ENCODE measurements at places on chromosomes 7 and 10.

GRCh38 chr7:17362439-17363105 is 64.1 kb downstream of the AHR start:
- peak; percentile 3 for DNase-seq

DNA sequence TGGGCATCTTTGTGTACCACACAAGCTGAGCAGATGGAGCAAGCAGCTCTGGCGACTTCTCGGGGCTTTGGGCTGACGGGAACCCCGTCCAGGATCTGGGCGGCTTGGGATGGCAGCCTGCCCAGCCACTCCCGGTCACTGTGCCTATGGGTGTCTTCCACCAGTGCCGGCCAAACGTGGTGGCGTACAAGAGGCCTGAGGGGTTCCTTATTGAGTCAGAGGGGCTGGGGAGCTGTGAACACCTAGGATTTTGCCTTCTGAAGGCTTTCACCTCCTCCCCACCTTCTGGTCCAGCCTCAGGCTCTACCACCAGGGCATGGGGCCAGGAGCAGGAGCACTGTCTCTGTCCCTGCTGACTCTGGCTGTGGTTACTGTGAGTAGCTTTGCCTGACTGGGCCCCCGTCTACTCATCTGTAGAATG is 71.8 kb upstream of the PPIF start:
- DNase-seq: no peak

DNA sequence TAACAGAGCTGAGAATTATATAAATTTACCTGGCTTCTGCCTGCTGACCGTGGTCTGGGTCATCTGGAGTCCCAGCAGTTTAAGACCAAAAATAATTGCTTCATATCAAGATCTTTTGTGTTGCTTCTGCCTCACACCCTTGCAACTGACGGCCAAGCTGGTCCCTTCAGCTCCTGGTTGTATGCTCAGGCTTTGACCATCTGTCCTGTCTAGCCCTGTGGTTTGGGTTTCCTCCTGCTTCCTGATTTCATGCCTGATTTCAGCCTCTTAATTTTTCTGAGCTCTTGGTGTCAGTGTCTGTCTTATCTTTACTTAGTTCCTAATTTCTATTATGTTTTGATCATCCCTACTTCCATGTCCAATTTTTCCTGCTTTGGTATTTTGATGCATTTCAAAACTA is 87.9 kb upstream of the PLXDC2 start:
- no peak for DNase-seq

DNA sequence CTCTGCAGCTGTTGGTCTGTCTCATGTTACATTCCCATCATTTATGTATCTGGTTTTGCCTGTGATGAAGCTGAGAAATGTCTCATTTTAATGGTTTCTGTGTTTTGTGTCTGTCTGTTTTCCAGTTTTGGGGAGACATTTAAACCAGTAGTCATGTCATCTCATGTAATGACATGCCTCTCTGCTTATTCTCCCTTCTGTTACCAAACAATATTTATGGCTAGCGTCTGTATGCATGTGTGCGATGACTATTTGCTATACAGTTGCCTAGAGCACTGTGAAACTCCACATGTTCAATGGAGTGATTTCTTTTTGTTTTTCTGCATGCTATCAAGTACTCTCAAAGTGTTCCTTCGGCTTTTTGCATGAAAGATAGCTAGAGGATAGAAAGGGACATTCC is 132.0 kb downstream of the ST7 start:
- DNase-seq: no peak

GRCh38 chr7:86898171-86898570 is 161.3 kb downstream of the ELAPOR2 start:
- DNase-seq: no peak

DNA sequence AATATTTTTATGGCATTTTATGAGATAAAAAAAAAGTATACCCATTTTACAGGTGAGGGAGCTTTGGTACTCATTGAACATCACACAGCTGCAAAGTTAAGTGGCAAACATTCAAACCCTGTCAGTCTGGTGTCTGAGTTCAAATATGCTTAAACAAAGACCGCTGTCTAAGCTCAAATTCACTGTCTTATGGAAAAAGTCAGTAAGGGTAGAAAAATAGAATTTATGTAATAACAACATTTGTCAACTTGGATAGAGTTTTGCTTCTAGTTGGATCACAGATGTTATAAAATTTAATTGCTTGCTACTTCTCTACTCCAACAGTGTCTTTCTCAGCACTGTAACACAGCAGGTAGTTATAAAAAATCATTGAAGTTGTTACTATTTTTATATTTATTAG is 161.7 kb upstream of the CSTF2T start:
- no peak for DNase-seq

DNA sequence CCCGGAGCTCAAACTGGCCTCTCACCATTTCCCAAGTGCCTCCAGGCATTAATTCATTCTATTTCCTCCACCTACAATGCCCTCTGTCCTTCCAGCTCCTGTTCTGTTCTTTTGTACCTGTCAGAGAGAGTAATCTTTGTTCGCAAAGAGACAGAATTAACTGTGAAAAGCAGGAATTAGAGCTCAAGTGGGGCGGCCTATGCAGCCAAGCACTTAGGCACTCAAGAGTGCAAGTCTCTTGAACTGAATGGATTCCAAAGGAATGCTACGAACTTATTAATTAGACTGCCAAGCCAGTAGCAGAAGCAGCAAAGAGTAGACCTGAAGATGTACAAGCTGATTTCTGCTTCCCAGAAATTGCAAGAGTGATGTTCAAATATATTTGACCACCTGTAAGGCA is 338.3 kb upstream of the AUTS2 start:
- DNase-seq: no peak

- DNase-seq: no peak
These were observed 114.6 kb downstream of the DGKI start for GRCh38 chr7:137732168-137732567.

GRCh38 chr7:50591480-50592438 is 26.6 kb upstream of the DDC start:
- no peak for DNase-seq

- no peak for DNase-seq
These were observed 197.8 kb upstream of the IMMP2L start for GRCh38 chr7:111760043-111760442.

- no peak for DNase-seq
These were observed 136.7 kb downstream of the VIPR2 start for GRCh38 chr7:159007996-159008389.

GRCh38 chr10:46525177-46525823 is 31.2 kb downstream of the GPRIN2 start:
- DNase-seq: no peak

DNA sequence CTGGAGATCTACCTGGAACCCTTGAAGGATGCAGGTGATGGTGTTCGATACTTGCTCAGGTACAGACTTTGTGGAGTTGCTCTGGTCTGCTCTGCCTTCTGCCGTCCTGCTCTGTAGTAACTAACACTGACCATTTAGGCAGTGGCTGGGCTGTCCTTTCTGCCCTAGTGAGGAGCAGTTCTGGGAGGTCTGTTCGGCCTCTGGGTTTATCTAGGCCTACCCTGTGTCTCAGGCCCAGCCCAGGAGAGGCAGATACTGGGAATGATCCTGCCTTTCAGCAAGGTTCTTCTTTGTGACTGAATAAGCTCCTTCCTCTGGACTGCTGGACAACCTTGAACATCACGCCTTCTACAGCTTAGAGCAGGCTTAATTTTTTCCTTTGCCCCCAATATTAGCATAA is 1.7 kb downstream of the ZFYVE27 start:
- no peak for DNase-seq

DNA sequence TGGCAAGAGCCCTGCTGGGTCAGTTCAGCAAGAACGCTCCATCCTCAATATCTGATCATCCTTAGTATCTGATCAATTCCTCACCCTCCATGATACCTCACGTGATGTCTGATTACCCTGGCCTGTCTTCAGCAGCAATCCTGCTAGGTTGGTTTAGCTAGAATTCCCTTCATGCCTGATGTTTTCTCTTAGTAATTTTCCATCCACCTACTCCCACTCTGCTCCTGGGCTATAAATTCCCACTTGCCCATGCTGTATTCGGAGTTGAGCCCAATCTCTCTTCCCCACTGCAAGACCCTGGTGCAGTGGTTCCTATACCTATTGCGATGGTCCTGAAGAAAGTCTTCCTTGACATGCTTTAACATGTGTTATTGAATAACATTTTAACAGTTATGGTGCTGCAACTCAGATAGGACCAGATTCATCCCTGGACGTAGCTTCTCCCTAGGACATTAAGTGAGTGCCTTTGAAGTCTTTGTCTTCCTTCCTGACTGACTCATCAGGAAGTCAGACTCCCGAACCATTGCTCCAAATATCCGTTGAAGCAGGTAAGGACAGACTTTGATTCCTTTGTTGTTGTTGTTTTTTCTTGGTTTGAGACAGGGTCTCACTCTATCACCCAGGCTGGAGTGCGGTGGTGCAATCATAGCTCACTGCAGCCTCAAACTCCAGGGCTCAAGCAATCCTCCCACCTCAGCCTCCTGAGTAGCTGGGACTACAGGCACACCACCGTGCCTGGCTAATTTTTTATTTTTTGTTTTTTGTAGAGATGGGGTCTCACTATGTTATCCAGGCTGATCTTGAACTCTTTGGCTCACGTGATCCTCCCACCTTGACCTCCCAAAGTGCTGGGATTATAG is 29.4 kb upstream of the CLDN3 start:
- DNase-seq: no peak

- no peak for DNase-seq
These were observed 83.9 kb upstream of the UNC5B start for GRCh38 chr10:71128311-71128980.

DNA sequence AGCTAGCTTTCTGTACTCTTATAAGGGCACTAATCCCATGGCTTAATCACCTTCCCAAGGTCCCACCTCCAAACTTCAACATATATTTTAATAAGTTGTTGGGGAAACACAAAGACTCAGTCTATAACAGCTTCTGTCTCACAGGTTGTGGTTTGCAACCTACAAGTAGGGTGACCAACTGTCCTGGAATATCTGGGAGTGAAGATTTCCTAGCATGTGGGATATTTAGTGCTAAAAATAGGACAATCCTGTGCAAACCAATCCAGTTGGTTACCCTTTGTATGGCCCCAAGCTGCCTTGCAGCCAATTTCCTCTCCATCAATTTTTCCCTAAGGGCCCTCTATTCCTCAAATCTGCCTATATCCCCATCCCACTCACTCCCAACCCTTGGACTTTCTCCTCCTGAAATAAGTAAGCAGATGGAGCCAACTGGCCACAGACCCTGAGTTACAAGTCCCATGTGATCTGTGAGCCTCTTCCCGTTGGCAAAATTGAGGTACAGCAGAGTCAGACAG is 82.3 kb downstream of the FAM13C start:
- DNase-seq: no peak

- DNase-seq: no peak
These were observed 96.0 kb downstream of the CALN1 start for GRCh38 chr7:72316148-72316547.

DNA sequence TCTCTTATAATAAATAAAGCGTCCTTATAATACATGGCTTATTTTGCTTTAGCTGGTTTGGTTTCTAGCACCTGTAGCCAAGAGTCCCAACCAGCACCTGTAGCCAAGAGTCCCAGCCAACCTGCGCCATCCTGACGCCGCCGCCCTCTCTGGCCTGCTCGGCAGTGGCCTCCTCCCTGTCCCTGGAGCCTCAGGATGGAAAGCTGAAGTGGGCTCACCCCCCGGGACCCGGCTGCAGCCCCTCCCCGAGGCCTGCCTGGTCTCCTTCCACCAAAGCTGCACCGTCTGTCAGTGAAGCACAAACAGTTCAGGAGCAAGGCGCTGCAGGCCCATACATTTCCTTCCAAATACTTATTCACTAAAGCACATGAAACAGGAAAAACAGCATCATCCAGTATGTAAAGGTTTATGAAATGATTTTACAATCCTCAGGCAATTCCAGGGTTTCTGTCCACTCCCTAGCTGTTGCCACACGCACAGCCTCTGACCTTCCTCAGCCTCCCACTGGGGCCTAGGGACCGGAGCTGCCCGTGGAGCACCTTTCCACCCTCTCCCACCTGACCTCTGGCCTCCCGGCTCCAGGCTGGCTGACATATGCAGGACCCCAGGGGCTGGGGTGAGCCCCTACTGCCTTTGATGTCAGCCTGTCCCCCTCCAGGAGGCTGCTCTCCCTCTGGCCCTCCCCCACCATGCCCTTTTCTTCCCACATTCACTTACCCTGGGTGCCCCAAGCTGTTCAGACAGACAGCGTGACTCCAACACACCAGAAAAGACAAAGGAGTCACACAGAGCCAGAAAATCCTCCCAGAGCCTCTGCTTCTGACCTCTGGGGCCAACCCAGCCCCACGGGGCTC is 149.6 kb upstream of the PPP2R2D start:
- DNase-seq: no peak

- DNase-seq: no peak
These were observed 20.7 kb downstream of the TOMM7 start for GRCh38 chr7:22801912-22802311.

- no peak for DNase-seq
These were observed 185.4 kb downstream of the SEC23IP start for GRCh38 chr10:120077707-120078492.

- DNase-seq: no peak
These were observed 53.3 kb upstream of the PPIF start for GRCh38 chr10:79293841-79294581.

- no peak for DNase-seq
These were observed 35.4 kb upstream of the CDK14 start for GRCh38 chr7:90560730-90561129.

DNA sequence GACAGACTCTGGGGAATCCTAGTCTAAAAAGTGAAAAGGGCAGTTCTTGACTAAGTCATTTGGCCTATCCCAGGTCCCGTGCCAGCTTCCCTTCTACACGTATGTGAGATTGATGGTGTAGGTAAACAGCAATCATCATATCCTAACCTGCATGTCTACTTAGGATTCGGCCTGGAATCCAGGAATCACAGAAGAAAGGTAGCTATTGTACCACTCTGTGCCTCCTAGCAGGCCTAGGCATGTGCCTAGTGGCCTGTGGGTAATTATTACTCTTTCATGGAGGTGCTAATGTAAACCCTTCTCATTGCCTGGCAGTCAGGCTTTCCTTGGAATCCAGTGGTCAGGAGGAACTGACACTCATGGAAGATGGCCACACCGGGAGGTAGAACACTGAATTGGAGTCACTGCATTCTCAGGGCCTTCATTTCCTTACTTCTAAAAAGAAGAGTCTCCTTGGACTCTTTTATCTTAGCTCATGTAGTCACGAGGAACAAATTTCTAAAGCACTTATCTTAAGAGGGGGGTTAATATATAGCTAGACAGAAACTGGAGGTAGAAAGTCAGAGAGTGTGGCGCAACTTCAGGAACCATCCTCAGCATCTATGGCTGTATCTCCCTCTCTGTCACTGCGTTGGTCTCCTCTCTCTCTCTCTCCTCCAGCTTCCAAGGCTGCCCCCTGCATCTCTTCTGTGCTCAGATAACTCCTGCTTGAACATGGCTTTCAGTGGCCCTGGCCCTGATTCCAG is 122.5 kb downstream of the C1GALT1 start:
- DNase-seq: no peak

- no peak for DNase-seq
These were observed 64.9 kb downstream of the CREM start for GRCh38 chr10:35191523-35191922.

DNA sequence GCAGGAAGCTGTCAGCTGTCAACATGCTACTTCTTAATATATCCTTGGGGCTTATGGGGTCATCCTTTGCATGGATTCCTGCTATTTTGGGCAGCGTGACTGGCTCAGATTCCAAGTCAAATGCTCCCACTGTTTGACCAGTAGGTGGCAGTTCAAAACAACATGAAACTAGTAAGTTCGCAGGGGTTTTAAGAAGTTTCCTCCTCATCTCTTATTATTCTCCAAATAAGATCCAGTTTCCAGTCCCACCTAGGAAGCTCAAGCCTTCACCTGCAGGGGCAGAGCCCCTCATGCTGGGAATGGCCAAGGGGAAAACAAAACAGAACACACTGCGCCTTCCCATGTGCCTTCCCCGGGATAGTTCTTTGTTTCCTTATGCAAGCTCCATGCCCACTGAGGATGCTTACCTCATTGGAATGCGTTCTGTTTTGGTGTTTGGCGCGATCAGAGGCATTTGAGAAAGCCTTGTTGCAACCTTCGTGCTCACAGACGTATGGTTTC is 259.8 kb downstream of the GLI3 start:
- no peak for DNase-seq

Measured in NCI-H2227 treated with DMSO at 0.1 percent for 48 hours (cell line).